Heart left ventricle (tissue), 16 donors: ENCODE measurements at places on chromosomes 11 and 22. TPM values are rescaled to one million over a fixed set of nuclear protein-coding genes. Genes with fewer than 3 reads are reported as not detected.

GRCh38 chr11:67664696-67665540 lies 9.5 kb downstream of the ALDH3B2 start:
- no peaks in the 10 kb centered on the region for H3K27me3 ChIP-seq
- no peak overlapping the region for H3K27ac ChIP-seq
- no peak for DNase-seq
- no peak overlapping the region for H3K4me3 ChIP-seq
- no peaks in the 10 kb centered on the region for H3K4me1 ChIP-seq

DNA sequence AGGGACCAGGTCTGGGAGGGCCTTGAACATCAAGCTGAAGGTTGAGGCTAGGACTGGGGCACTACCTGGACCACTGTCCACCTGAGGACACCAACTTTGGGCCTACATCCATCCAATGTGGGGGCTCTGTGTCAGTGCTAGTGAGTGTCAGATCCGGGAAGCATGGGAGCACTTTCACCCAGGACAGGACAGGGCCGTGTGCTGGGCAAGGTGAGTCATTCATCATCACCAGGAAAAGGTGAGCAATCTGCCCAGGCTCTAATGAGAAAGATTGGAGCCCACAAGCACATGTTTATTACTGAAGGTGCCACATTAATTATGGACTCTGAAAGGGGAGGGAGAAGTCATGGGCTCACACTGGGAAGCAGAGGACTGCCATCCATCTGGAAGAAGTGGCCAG lies 39.7 kb upstream of the DRD2 start:
- H3K27ac ChIP-seq, result no peak overlapping the region
- H3K4me3 ChIP-seq, result no peak overlapping the region

- peaks cover 51% of the 10 kb centered on the region for H3K4me1 ChIP-seq
- H3K27me3 ChIP-seq, result no peaks in the 10 kb centered on the region
- DNase-seq, result peak; percentile 59
- peak overlapping the region; percentile 98 for H3K4me3 ChIP-seq
- peak overlapping the region; percentile 96 for H3K27ac ChIP-seq
Measured at GRCh38 chr11:64879244-64879900, 951 bp upstream of the EHD1 start.

DNA sequence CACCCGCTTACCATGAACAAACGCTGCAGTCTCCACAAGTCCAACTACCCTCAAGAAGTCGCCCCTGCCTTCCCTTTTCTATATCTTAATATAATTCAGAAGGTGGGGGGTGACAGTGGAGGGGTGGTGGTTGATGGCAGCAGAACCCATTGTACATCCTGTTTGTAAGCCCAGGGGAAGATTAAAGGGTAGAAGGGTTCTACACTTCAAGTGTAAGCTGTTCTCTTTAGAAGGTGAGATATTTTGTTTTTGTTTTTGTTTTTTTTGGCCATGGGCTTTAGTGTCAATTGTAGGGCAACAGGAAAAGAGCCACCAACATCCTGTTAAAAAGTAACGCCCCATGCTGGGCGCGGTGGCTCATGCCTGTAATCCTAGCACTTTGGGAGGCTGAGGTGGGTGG lies 34.9 kb upstream of the RRAS2 start:
- no peak overlapping the region for H3K27ac ChIP-seq
- no peaks in the 10 kb centered on the region for H3K27me3 ChIP-seq
- no peak overlapping the region for H3K4me3 ChIP-seq
- no peak for DNase-seq
- no peaks in the 10 kb centered on the region for H3K4me1 ChIP-seq

Gene IGF2
- 48.9 TPM for polyA plus RNA-seq

- no peaks in the 10 kb centered on the region for H3K27me3 ChIP-seq
- peak overlapping the region; percentile 70 for H3K4me3 ChIP-seq
Measured at GRCh38 chr11:67429038-67429668, 859 bp downstream of the RPS6KB2 start.

Gene BARX2
- polyA plus RNA-seq, result not detected

GRCh38 chr11:45058647-45058950 lies 87.8 kb upstream of the PRDM11 start:
- H3K27me3 ChIP-seq, result no peaks in the 10 kb centered on the region
- peak overlapping the region; percentile 61 for H3K27ac ChIP-seq
- no peak for DNase-seq
- no peak overlapping the region for H3K4me3 ChIP-seq

DNA sequence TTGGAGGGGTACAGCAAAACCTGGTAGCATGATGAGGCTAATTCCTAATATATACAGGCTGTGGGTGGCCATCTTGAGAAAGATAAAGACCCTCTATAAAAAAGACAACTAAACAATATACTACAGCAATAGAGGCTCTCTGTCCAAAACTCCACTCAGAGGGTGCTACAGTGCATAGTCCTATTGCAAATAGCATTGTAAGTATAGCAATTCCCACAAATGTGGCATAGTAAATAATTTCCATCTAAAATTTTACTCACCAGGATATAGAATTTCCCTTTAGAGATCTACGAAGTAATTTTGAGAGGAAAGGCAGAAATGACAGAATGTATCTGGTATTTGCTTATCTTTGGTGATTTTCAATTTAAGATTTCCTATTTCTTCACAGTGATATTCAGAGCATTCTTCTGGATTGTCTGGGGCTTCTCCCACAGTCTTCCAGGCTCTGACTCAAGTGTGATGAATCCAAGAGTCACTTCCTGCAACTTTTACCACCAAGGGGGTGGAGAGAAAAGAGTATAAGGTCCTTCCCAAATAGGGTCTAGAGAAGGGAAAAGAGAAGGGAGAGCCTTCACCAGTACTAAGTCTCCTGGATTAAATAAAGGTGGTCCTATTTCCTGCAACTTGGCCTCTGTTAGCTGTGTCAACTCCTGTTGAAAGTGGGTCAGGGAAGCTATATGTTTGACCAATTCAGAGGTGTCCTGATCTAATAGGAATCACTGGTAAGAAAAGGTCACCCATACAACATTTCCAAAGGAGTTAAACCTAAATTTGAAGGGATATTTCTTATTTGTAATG lies 1054.7 kb upstream of the CNTN5 start:
- no peaks in the 10 kb centered on the region for H3K4me1 ChIP-seq
- H3K27ac ChIP-seq, result no peak overlapping the region
- H3K27me3 ChIP-seq, result no peaks in the 10 kb centered on the region

DNA sequence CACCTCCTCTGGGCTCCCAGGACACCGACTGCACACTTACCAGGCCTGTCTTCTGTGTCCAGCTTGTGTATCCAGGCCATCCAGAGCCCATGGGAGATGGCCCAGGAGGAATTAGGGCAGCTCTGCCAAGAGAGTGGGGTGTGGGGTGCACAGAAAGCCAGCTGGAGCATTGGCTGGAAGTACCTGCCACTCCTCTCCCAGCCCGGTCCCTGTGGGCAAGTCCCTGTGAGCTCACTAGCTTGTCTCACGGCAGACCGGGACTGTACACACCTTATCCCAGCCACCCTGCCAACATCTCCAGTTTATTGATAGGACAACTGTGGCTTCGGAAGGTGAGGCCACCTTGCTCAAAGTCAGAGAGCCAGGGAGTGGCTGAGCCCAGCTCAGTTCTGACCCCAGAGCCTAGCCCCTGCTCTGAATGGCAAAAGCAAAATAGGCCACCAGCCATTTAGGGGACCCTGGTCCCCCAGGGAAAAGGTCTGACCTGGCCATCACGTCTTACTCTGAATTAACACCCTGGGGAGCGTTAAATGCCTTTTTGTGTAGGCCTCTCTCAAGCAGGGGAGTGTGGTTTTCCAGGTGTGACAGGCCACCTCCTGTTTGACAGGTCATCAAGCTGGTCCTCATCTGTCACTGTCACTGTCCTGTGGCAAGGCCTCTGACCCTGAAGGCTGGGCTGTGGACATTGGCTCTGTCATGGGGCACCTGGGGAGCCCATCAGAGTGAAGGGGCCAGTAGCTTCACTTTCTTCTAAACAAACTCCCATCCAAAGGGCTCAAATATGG lies 15.1 kb downstream of the UQCR10 start:
- no peaks in the 10 kb centered on the region for H3K27me3 ChIP-seq
- H3K36me3 ChIP-seq, result no peaks in the 10 kb centered on the region
- no peak overlapping the region for H3K4me3 ChIP-seq
- DNase-seq, result peak; percentile 83
- peaks cover 10% of the 10 kb centered on the region for H3K4me1 ChIP-seq

Gene C22orf15
- not detected for polyA plus RNA-seq

Gene LMO2
- 9.6 TPM for polyA plus RNA-seq

DNA sequence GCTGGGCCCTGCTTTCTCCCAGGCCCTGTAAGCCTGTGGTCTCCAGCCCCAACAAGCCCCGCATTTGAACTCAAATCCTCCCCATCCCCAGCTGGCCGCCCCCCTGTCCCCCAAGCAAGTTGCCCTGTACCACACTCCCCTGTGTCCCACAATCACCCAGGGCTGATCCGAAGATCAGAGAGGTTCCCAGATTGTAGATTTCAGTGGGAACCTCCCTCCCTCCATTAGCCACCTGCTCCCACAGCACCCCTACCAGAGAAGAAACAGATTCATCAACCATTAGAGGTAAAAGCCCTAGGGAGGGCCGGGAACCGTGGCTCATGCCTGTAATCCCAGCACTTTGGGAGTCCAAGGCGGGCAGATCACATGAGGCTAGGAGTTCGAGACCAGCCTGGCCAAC lies 107.5 kb downstream of the FEZ1 start:
- no peaks in the 10 kb centered on the region for H3K4me1 ChIP-seq
- no peak overlapping the region for H3K4me3 ChIP-seq
- no peaks in the 10 kb centered on the region for H3K27me3 ChIP-seq
- DNase-seq, result no peak
- no peaks in the 10 kb centered on the region for H3K36me3 ChIP-seq
- no peak overlapping the region for H3K27ac ChIP-seq

DNA sequence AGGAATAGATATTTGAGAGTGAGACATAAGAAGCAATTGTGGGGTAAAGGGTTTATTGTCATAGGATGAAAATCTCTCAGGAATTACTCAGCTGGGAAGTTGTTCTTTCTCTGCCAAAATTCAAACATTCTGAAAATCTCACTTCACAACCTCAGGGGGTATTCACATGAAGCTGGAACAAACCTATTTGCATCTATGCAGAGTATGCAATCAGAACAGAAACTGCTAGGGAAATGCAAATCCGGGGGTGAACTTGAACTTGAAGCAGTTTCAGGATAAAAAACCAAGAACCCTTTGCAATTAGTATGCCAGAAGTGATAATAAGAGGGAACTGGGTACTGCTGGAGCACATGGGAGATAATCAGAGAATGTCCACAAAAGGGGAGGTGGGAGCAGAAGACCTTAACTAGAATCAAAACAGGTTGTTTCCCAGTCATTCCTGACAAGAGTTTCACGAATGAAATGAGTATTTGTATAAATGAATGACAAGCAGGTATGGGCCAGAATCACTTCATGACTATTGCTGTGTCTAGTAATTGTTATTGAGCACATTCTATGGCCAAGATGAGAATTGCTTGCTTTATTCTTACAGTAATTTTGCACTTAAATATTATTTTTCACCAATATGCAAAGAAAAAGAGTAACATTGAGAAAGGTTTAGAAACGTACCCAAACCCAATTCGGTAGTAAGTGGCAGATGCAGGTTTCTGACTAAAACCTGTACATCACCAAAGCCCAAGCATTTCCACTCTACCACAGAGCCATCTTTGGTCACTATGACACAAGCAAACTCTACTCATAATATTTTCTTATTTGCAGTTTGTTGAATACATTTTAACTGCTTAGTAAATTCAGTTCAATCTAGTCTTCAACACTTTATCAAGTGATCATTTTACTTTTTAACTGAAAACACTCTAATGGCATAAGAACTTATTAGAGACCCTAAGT lies 61.8 kb upstream of the UBASH3B start:
- no peaks in the 10 kb centered on the region for H3K4me1 ChIP-seq
- H3K36me3 ChIP-seq, result no peaks in the 10 kb centered on the region
- H3K27me3 ChIP-seq, result no peaks in the 10 kb centered on the region

- H3K27me3 ChIP-seq, result no peaks in the 10 kb centered on the region
- peaks cover 2% of the 10 kb centered on the region for H3K36me3 ChIP-seq
- H3K4me1 ChIP-seq, result peaks cover 11% of the 10 kb centered on the region
Measured at GRCh38 chr11:16799221-16799620, 60.8 kb downstream of the C11orf58 start.

DNA sequence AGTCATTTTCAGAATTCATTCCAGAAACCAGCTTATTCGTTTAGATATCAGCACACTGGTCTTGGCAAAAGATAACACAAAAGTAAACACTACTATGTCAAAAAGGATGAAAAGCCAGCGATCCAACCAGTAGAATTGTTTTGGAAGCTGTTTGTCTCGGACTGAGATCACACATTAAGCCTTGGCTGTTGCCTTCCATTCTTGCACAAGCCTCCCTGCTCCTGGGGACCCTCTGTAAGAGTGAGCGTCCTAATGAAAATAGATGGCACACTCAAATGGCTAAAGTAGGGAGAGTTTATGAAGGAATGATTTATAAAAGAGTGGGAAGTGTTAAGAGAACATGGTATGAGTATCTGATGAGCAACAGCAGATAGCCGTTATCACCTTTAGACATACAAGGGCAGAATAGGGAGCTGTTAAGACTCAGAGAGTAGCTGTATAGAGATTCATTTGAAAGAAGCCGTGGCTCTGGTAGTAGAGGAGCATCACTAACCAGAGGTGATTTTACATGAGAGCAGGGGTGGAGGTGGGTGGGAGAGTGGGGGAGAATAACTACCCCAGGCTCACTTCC lies 25.2 kb downstream of the PDE3B start:
- no peak overlapping the region for H3K4me3 ChIP-seq
- DNase-seq, result no peak
- no peaks in the 10 kb centered on the region for H3K4me1 ChIP-seq
- H3K36me3 ChIP-seq, result no peaks in the 10 kb centered on the region

DNA sequence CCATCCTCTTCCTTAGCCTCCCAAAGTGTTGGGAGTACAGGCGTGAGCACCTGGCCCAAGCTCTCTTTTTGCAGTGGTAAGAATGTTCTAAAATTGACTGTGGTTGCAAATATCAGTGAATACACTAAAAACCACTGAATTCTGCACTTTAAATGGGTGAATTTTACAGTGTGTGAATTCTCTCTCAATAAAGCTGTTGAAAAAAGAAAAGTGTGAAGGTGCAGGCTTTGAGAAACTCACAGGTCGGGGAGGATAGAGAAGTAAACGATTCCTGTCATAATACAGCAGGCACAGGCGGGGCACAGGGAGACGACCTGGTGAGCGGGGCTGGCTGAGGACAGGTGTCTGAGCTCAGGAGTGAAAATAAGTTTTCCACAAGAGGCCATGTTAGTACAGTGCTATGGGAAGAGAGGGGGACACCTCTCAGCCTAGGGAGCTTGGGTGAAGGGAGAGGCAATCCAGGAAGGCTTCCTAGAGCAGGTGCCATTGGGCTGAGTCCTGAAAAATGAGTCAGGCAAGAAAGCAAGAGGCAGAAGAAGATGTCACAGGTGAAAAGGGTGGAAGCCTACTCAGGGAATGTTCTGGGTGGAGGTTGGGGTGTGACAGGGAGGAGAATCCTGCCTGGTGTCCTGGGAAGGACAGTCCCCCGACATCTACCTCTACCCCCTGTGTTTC lies 26.1 kb downstream of the LIF start:
- H3K4me3 ChIP-seq, result no peak overlapping the region
- H3K4me1 ChIP-seq, result no peaks in the 10 kb centered on the region

Gene GGA1
- polyA plus RNA-seq, result 39.4 TPM

GRCh38 chr11:125626288-125626950 lies 1.5 kb downstream of the CHEK1 start:
- DNase-seq, result no peak
- peak overlapping the region; percentile 78 for H3K4me3 ChIP-seq
- H3K27me3 ChIP-seq, result no peaks in the 10 kb centered on the region
- H3K27ac ChIP-seq, result peak overlapping the region; percentile 96

Gene MS4A4E
- 1.1 TPM for polyA plus RNA-seq

GRCh38 chr22:30045494-30045887 lies 34.8 kb upstream of the HORMAD2 start:
- H3K4me3 ChIP-seq, result no peak overlapping the region
- H3K36me3 ChIP-seq, result no peaks in the 10 kb centered on the region

GRCh38 chr11:118485273-118485672 lies 42.0 kb upstream of the TTC36 start:
- DNase-seq, result no peak
- peaks cover 95% of the 10 kb centered on the region for H3K36me3 ChIP-seq
- no peak overlapping the region for H3K4me3 ChIP-seq
- no peaks in the 10 kb centered on the region for H3K4me1 ChIP-seq

Gene GAL3ST3
- 1.1 TPM for polyA plus RNA-seq
